ENCODE measurements at places on chromosomes 6 and 20.

DNA sequence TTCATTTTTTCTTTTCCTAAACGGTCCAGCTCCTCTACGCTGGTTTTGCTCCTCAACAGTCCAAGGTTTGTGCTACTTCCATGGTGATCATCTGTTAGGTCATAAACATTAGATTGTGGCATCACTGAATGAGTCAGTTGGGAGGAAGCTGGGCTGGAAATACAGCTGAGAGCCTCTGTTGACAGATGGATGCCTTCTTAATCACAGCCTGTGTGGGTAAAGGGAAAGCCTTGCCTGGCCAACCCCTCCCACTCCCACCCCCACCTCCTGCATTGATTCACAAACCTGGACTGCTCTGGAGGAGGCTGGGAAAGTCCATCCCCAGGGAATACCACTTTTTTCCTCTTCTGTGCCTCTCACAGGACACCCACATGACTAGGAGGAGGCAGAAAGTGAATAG, 180.6 kb upstream of the CCN2 start:
- no peak for DNase-seq

- DNase-seq: no peak
These were observed 45.0 kb upstream of the TRIM26 start for GRCh38 chr6:30258204-30258603.

- peak; percentile 5 for DNase-seq
These were observed 23.6 kb downstream of the PKHD1 start for GRCh38 chr6:52063584-52064344.

GRCh38 chr6:3331971-3332370, 73.2 kb downstream of the PSMG4 start:
- no peak for DNase-seq

GRCh38 chr20:23050076-23050838, 785 bp upstream of the THBD start:
- no peak for DNase-seq

- peak; percentile 79 for DNase-seq
These were observed 136.8 kb downstream of the OLIG3 start for GRCh38 chr6:137357263-137357947.

GRCh38 chr6:21731411-21732031, 138.0 kb downstream of the SOX4 start:
- no peak for DNase-seq

GRCh38 chr6:154923199-154923869, 71.8 kb upstream of the TIAM2 start:
- DNase-seq: no peak

DNA sequence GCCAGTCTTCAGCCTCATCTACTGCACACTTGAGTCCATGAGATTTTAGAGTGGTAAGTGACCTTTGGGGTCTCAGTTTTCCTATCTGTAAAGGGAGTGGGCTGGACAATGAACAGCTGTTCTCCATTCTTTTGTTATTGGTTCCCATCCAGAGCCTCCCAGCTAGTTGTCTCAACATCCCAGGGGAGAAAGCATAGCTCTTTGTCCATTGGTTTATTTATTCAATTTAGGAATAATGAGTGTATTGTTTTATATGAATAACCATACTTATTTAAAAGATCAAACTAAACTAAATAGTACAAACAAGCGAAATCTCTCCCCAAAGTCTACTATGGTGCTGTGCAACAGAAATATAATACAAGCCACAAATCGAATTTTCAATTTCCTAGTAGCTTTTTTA, 13.7 kb downstream of the PIGT start:
- DNase-seq: no peak

- no peak for DNase-seq
These were observed 1435.7 kb upstream of the ADGRB3 start for GRCh38 chr6:67199425-67199824.

DNA sequence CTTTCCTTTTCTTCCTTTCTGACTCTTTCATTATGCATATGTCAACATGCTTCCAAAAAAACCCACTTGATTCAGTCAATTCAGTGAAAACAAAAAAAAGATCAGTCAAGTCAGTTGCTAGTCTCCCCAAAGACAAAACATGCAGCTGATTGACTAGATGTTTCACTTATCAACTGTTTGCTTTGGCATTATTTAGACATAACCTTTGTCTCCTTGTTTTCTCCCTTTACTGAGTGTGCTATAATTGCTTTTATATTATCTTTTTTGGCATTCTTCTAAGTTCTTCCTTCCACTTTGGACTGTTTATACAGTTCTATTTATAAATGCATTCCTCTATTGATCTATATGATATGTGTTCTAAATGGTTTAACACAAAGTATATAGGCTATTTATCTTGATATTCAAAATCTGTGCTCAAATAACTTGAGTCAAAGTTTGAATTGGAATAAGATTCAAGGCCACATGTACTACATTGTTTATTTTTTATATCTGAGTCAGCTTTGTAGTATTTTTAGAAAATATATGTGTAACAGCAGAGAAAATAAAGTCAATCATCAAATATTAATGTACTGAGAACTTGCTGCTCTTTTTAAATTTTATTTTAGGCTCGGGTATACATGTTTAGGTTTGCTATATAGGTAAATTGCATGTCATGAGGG, 260.5 kb downstream of the CENPW start:
- DNase-seq: no peak

DNA sequence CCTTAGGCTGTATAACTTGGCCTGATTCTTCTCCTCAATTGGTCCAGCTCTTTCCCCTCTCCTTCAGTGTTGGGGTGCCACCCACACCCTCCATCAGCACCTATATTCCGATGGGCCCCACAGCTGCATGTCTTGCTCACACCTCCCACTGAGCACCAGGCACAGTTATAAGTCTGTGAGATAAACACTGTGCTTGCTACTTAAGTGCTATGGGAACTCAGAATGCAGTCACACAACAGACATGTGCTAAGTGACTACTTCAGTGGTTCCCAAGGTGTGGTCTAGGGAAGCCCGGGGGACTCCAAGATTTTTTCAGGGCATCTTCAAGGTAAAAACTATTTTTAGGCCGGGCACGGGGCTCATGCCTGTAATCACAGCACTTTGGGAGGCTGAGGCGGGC, 7.3 kb downstream of the ZC3H12D start:
- DNase-seq: no peak

- no peak for DNase-seq
These were observed 135.4 kb upstream of the AKIRIN2 start for GRCh38 chr6:87837444-87837843.

DNA sequence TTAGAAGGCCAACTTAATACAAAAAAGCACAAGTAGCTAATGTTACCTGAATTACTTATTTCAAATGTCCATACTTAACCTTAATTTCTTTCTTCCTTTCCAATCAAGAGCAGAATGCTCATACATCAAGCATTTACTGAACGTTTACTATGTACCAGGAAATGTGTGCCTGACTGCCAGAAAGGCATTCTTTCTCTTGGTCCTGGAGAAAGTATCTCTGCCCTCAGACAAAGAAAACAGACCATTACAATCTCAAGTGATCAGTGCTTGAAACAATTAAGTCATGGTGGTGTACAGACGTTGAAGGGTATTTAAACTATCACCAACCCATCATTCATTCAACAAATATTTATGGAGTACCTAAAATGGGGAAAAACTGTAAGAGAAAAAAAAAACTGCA, 26.4 kb downstream of the CSNK2A1 start:
- no peak for DNase-seq

GRCh38 chr6:125149256-125150144, 4.1 kb upstream of the TPD52L1 start:
- DNase-seq: no peak

DNA sequence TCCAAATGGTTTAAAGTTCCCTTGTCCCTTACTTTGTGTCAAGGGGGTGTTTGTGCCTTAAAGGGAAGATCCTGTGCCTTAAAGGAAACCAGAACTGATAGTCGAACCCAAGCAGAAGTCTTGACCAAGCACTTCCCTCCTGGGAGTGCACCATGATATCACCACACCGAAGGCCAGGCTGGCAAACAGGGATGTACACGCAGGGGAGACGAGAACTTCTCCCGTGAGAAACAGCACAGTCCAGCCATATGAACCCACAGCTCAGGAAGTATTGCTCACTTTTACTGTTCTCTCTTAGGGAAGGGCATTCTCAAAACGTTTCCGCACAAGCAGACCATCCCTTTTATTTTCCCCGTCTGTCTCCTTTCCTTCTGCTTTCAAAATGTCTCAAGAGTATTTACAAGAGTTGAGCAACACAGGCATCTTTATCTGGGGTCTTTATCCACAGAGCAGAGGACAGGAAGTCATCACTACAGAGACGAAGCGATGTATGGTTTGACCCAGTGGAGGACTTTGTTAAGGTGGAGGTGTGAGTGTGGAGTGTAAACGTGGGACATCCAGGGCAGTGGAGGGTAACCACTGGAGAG, 12.8 kb upstream of the SERPINB1 start:
- no peak for DNase-seq

DNA sequence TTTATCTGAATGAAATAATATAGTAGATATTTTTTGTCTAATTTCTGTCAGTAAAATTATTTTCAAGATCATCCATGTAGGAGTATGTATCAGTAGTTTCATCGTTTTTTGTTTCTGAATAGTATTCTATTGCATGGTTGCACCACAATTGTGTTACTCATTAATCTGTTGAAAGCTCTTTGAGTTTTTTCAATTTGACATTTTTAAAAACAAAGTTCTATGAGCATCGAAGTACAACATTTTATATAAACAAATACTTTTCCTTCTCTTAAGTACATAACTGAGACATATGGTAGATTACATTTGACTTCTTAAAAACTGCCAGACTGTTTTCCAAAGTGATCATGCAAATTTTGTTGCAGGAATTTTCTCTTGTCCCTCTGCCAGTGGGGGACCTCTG, 1113.1 kb upstream of the CITED2 start:
- no peak for DNase-seq

DNA sequence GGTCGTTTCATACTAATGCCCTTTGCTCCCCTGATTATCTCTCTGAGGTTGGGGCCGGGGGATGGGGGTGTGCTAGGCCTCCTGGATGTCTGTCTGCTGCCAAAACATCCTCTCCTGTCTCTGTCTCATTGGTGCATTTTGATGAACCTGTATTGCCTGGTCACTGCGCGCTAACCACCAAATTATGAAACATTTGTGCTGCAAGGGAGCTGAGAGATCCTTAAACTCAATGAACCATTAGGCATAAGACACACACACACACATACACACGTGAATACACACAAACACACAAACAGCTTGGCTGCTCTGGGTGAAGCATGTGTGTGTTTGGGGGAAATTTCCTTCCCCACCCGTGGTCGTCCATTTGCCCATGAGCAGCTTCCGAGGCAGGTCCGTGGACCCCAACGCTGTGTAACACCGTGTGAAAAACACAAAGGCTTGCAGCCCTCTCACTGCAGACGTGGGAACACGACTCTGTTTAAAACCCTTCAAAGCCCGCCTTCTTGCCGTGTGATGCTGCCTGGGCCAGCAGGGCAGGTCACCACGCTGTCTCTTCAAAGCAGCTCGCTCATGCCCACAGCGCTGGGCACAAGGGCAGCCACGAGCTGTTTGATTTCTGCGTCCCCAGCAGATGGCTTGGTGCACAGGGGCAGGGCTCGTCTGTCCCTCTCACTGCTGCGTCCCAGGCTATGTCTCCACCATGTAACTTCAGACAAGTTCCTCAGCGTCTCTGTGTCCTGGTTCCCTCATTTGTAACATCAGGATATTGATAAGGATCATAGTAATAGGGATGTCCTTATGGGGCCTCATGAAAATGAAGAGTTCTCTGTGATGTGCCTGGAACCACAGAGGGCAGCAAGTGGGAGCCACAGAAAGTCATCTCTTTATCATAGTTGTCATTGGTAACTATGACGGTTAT, 96.8 kb downstream of the CDH26 start:
- peak; percentile 28 for DNase-seq

DNA sequence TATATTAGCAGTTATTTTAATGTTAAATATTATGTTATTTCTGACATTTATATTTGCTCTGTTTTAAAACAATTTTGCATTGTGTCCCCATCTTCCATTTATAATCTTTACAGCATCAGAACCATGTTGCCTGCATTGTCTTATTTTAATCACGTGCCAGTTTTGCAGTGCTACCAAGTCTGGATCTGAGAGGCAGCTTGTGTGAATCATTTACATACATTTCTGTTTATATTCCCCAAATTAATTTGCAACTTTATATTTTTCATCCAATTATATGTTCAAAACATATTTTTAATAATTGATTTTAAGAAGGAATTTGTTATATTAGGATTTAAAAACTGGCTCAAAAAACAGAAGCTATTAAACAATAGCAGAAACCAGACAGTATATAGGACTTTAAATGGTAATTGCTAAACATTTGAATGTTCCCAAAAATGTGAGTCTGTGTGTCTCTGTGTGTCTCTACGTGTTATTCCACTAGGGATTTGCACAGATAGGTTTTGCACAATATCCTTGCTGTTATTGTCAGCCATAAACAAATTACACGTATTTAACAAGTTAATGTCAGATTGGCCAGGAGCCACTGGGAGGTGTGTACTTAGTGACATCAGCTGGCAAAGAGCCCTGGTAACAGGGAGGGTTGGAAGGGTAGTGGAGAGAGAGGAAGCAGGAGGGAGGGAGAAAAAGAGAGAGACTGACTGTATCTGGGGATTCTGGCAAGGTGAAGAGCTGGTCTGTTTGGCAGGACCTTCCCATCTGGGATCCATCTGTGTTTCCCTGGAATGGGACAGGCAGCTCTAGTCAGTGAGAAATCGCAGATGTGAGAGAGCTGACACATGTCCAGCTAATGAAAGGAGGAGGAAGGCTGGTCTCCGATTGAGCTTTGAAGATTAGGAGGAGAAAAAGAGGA, 72.1 kb downstream of the CBFA2T2 start:
- no peak for DNase-seq

GRCh38 chr6:4316867-4317400, 181.6 kb upstream of the ECI2 start:
- DNase-seq: no peak

- DNase-seq: no peak
These were observed 152.5 kb downstream of the CEBPB start for GRCh38 chr20:50343125-50343489.

DNA sequence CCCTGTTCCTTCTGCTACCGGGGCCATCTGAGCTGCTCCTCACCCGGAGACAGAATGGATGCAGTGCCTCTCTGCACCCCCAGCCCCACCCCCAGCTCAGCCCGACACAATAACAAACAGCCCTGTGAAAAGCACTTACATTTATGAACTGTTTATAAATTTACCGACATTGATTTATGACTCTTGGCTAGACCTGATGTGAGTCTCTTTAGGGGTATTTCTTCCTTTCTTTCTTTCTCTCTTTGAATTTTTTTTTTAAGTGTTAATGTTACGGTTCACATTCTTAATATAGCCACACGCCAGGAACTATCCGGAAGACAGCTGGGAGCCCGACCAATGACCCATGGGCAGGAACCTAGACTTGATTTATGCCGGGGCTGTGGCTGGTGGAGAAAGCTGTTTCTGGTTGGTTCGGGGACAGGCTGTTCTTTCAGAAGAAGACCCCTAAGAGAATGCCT, 266.3 kb downstream of the CDC5L start:
- DNase-seq: no peak

DNA sequence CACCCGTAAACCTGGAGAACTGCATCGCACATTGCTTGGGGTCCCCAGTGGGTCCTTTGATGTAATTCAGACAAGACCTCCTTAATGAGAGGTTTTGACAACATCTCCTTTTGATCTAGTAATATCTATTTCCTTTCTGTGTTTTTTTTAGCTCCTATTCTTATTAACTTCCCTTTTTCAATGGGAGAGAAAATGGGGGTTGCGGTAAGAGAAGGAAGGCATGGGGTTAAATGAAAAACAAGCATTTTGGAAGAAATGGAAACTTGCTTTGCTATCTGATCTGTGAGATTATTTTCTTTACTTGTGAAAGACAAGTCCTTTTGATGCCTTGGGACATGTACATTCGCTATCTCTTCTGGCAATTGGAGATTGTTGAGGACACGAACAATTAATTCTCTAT, 418.6 kb upstream of the MAN1A1 start:
- no peak for DNase-seq

Measured in posterior cingulate gyrus (tissue), 11 donors.